ENCODE measurements at places on chromosomes 6 and 20.

- DNase-seq: peak; percentile 87
These were observed 21.7 kb upstream of the BNIP5 start for GRCh38 chr6:36358226-36358915.

DNA sequence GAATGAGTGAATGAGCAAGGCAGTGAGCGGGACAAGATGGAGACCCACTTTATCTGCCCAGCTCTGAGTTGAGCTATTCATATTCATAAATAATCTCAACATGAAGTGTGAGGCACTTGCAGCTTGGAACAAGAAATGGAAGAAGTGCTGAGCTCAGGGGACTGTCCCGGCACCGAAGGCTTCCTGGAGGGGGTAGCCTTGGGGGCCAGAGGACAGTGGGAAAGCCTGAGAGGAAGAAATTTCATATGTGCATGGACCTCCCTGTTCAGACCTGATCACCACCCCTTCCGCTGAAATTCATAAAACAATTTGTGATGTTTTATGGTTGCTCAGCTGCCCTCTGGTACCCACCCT, 103.2 kb downstream of the TOX2 start:
- no peak for DNase-seq

DNA sequence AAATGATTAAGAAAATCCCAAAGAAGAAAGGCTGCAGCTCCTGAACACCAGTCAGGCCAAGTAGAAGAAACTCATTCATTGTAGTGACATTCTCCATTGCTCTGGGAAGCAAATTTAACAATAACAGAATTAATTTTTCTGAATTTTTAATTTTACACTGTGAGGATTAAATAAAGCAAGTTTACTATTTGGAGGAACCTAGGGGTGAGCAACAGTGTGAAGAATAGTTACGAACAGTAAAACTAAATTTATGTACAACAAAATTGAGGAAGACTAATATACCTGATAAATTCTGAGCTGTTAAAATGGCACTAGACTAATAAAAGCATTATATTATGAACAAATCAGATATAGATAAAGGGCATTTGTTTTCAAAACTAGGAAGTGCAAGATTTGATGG, at the start of gene OR12D3:
Gene OR12D3 (minus strand): TSS at position 101 of the 400 bp plus-strand sequence. CDS start 4 bp downstream, at position 97.
- DNase-seq: no peak

DNA sequence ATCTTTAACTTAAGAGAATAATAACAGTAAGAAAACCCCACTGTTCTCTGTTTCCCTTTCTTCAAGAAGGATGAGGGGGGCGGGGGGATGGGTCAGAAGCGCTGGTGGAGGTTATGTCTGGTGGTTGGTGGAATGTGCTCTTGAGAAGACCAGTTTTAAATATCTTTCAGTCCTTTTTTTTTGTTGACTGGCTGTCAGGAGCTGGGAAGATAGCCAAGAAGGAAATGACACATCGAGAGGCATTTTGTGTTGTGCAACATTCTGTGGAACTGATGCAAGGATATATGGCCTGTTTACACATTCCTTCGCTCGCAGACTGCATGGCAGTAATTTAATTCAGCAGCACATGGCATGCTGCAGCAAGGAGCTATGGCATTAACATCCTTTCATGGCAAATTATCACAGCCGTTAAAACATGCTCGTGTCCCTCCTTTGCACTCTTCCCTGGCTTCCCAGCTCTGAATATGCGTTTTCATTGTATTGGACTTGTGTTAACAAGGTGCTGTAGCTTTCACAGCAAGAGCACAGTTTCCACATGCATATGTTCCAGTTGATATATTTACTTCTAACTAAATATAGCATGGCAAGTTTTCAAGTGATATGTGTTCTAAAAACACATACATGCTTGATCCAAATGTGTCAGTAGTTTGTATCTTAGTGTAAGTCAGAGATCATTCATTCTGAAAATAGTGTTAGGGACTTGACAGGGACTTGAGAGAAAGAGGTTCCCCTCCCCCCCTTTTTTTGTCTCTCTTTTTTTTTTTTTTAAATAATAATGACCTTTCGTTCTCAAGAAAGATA, 68.2 kb upstream of the SUPT3H start:
- DNase-seq: peak; percentile 79

GRCh38 chr6:26336355-26337198, 28.4 kb upstream of the BTN3A2 start:
- no peak for DNase-seq
